ENCODE measurements at places on chromosomes 3 and 15.
A peak's percentile ranks its signal among the peaks of the same experiment; 100 is the strongest.

DNA sequence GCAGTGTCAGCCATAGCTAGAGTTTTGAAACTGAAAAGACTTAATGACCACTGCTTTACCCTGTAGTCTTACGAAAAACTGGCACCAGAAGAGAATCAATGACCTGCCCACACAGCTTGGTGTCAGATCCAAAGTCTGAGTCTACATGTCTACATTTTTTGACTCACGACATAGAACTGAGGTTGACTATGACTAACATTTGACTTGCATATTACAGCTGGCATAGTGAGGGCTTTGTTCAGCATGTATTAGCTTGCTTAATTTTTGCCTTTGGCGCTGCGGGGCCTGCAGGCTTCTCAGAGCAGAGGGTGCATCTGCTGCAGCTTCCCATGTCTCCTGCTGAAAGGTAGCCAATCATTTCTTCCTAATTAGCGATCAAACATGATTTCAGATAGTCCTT, 167.0 kb downstream of the EBLN2 start:
- H3K27ac ChIP-seq, result no peak overlapping the region
- H3K4me1 ChIP-seq, result no peaks in the 10 kb centered on the region
- DNase-seq, result no peak
- no peak overlapping the region for H3K4me3 ChIP-seq
- no peaks in the 10 kb centered on the region for H3K36me3 ChIP-seq

- H3K4me1 ChIP-seq, result peaks cover 50% of the 10 kb centered on the region
- no peak overlapping the region for H3K4me3 ChIP-seq
- no peak overlapping the region for H3K27ac ChIP-seq
- H3K36me3 ChIP-seq, result no peaks in the 10 kb centered on the region
Measured at GRCh38 chr3:136189859-136190617, 6.1 kb downstream of the MSL2 start.

DNA sequence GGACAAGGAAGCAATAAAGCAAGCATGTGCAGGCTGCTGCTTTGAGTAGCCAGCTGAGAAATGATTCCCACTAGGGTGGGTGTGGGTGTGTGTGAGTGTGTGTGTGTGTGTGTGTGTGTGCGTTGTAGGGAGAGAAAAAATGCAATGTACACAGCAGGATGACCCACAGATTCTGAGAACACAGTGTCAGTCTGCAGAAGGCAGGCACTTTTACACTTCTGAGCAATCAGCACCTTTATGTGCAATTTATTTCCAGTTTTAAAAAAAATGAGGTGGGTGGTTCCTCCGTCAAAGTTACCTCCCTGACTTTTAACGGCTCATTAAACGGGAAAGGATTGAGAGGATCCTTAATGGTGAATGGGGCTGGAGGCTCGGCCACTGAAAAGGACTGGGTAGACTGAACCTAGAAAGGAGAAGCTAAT, 38.5 kb upstream of the LIPC start:
- H3K27ac ChIP-seq, result peak overlapping the region; percentile 54
- no peak for DNase-seq
- H3K4me1 ChIP-seq, result peaks cover 50% of the 10 kb centered on the region
- no peaks in the 10 kb centered on the region for H3K36me3 ChIP-seq
- H3K4me3 ChIP-seq, result no peak overlapping the region

DNA sequence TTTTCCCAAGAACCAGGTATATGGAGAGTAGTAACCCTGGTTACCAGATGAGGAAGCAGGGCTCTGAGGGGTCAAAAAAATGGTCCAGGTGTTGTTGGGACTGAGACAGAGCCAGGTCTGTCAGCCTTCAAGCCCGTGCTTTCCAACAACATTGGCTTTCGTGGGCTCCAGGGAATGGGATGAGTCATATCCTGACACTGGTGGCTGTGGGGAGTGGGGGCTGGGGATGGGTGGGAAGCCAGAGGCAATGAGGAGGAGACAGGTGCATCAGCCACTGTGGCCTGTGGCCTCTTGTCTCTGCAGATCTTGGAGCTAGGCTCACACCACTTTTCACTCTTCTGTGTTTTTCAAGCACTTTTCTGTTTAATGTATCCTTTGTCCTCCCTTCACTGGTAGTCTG, 38.2 kb downstream of the CORO2B start:
- H3K4me3 ChIP-seq, result no peak overlapping the region
- no peaks in the 10 kb centered on the region for H3K36me3 ChIP-seq
- H3K27me3 ChIP-seq, result peaks cover 11% of the 10 kb centered on the region
- peaks cover 4% of the 10 kb centered on the region for H3K4me1 ChIP-seq
- DNase-seq, result no peak

DNA sequence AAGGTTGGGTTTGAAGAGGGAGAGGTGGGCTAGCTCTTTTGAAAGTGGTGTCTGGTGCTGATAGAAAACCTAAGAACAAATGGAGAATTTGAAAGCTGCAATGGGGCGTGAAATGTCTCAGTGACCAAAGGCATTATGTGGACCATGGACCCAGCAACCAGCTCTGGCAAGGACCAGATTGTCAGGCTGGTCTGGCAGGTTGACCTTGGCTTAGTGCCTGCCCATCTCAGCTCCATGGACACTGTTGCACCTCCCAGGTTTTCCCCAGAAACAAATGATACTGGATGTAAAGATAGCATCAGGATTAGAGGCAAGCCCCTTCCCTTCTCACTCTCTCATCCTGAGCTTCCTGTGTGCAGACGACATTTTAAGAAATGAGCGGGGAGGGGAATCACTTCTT, 302.9 kb upstream of the LRRFIP2 start:
- DNase-seq, result no peak
- H3K27me3 ChIP-seq, result no peaks in the 10 kb centered on the region
- H3K4me3 ChIP-seq, result no peak overlapping the region
- H3K4me1 ChIP-seq, result peaks cover 11% of the 10 kb centered on the region

DNA sequence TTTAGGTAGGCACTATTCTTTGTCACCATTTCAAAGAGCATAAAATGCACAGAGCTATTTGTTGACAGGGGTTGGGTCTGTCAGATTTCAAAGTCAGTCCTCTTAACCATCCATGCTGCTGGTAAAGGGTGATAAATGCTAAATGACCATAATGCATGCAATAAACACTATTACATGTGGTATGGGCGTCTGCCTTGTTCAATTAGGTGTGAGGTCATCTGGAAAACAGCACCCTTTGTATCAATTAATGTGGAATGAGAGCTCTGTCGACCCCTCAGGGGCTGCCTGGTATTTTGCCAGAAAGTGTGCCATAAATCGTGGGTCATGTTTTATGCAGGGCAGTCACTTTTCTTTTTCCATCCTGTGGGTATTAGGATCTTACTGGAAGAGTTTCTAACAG, 235.6 kb downstream of the SV2B start:
- no peak for DNase-seq
- H3K4me3 ChIP-seq, result no peak overlapping the region
- H3K36me3 ChIP-seq, result no peaks in the 10 kb centered on the region

DNA sequence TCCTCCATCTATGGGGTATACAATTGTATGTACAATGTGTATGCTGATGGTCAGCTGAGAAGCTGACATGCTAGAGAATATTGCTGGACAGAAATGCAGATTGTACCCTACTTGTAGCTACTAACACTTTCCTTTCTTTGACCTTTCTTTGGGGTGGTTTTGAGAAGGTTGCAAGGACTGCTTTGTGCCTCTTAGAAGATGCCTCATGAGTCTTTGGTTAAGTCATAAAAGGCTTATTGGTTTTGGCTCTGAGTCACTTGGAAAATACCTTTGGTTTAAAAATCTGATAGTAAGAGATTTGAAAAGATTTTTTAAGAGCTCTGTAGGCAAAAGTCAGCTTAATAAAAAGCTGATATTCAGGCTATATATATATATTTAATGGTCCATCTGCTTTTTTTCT, 71.5 kb downstream of the ZMAT3 start:
- no peaks in the 10 kb centered on the region for H3K27me3 ChIP-seq
- H3K4me1 ChIP-seq, result no peaks in the 10 kb centered on the region
- no peak overlapping the region for H3K4me3 ChIP-seq
- no peaks in the 10 kb centered on the region for H3K36me3 ChIP-seq
- no peak for DNase-seq
- no peak overlapping the region for H3K27ac ChIP-seq

GRCh38 chr3:120985242-120985641, 77.2 kb downstream of the STXBP5L start:
- H3K36me3 ChIP-seq, result no peaks in the 10 kb centered on the region
- no peak for DNase-seq
- H3K27me3 ChIP-seq, result no peaks in the 10 kb centered on the region
- H3K4me3 ChIP-seq, result no peak overlapping the region
- no peak overlapping the region for H3K27ac ChIP-seq
- H3K4me1 ChIP-seq, result no peaks in the 10 kb centered on the region

DNA sequence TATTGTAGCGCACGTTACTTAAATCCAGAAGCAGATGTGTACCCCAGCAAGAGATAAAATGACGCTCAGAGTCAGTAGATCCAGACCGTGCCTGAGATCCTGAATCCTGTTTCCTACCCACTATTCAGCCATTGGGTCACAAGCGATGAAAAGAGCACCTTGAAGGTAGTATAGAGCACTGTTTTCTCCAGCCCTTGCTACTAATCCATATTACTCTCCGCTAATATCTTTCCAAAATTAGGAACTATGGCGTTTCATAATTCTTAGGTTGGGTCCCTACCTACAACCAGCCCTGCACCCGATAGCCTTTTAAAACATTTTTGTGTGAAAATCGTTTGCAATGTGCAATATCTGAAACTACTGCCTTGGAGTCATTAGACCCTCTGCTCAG, 596 bp downstream of the BTD start:
- peak overlapping the region; percentile 95 for H3K27ac ChIP-seq
- H3K36me3 ChIP-seq, result peaks cover 26% of the 10 kb centered on the region
- peaks cover 24% of the 10 kb centered on the region for H3K4me1 ChIP-seq
- H3K4me3 ChIP-seq, result peak overlapping the region; percentile 89

DNA sequence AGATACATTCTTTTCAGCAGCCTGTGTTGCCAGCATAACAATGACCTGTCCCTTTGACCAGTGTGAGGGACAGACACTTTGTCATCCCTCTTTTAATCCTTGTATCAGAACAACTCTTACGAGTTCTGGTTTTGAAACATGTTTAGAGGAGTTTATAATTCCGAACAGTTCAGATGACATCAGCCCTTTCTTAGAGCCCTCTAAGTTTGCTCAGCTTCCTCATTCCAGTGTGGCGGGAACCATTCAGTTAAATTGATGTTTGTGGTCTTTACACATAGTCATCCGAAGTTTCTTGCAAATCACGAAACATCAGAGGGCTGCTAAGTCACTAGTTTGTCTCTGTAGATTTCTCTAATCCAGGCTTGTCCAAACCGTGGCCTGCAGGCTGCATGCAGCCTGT, 102.5 kb downstream of the AKAP13 start:
- H3K27me3 ChIP-seq, result no peaks in the 10 kb centered on the region
- no peak for DNase-seq
- no peaks in the 10 kb centered on the region for H3K36me3 ChIP-seq
- peak overlapping the region; percentile 6 for H3K4me3 ChIP-seq
- H3K27ac ChIP-seq, result peak overlapping the region; percentile 68

- no peak overlapping the region for H3K27ac ChIP-seq
- no peak overlapping the region for H3K4me3 ChIP-seq
- H3K36me3 ChIP-seq, result no peaks in the 10 kb centered on the region
- no peak for DNase-seq
Measured at GRCh38 chr3:43296565-43296964, 10.2 kb downstream of the SNRK start.

- peak overlapping the region; percentile 54 for H3K27ac ChIP-seq
- peaks cover 26% of the 10 kb centered on the region for H3K4me1 ChIP-seq
- no peaks in the 10 kb centered on the region for H3K36me3 ChIP-seq
- peak overlapping the region; percentile 20 for H3K4me3 ChIP-seq
- DNase-seq, result no peak
Measured at GRCh38 chr15:70100474-70101341, 3.0 kb upstream of the TLE3 start.

GRCh38 chr3:111967651-111968274, 11.1 kb upstream of the ABHD10 start:
- H3K36me3 ChIP-seq, result no peaks in the 10 kb centered on the region
- peak overlapping the region; percentile 24 for H3K27ac ChIP-seq
- no peaks in the 10 kb centered on the region for H3K27me3 ChIP-seq
- no peak overlapping the region for H3K4me3 ChIP-seq
- peak; percentile 27 for DNase-seq

GRCh38 chr3:128145279-128145678, 8.0 kb upstream of the EEFSEC start:
- no peak for DNase-seq
- no peaks in the 10 kb centered on the region for H3K4me1 ChIP-seq
- no peak overlapping the region for H3K4me3 ChIP-seq
- H3K36me3 ChIP-seq, result no peaks in the 10 kb centered on the region

DNA sequence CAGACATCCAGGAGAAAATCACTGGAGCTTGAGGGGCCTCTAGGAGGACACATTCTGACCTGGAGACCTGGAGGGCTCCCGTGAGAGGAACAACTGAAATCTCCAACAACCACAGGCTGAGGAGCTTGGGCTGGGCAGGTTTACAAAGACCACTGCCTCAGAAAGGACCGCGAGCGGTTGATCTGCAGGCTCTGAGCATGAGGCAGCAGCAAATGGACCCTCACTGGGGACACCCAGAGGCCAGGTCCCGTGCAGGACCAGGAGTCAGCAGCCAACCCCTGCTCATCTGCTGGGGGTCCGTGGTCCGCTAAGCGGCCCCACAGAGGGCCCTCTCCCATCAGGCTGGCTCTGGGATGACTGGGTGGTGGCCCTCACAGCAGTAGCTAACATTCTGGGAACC, 10.5 kb upstream of the EPHB3 start:
- peaks cover 6% of the 10 kb centered on the region for H3K4me1 ChIP-seq
- H3K36me3 ChIP-seq, result no peaks in the 10 kb centered on the region
- no peak overlapping the region for H3K4me3 ChIP-seq

GRCh38 chr15:97955035-97955434, 5.5 kb upstream of the ARRDC4 start:
- H3K4me3 ChIP-seq, result no peak overlapping the region
- no peak overlapping the region for H3K27ac ChIP-seq
- H3K36me3 ChIP-seq, result no peaks in the 10 kb centered on the region
- no peak for DNase-seq

GRCh38 chr3:10839167-10839566, 23.1 kb downstream of the SLC6A11 start:
- H3K4me1 ChIP-seq, result no peaks in the 10 kb centered on the region
- H3K27ac ChIP-seq, result no peak overlapping the region
- no peaks in the 10 kb centered on the region for H3K27me3 ChIP-seq
- H3K4me3 ChIP-seq, result no peak overlapping the region
- H3K36me3 ChIP-seq, result no peaks in the 10 kb centered on the region
